ENCODE measurements at places on chromosomes 12 and 14. TPM values are rescaled to one million over a fixed set of nuclear protein-coding genes. Genes with fewer than 3 reads are reported as not detected.
A peak's percentile ranks its signal among the peaks of the same experiment; 100 is the strongest.

DNA sequence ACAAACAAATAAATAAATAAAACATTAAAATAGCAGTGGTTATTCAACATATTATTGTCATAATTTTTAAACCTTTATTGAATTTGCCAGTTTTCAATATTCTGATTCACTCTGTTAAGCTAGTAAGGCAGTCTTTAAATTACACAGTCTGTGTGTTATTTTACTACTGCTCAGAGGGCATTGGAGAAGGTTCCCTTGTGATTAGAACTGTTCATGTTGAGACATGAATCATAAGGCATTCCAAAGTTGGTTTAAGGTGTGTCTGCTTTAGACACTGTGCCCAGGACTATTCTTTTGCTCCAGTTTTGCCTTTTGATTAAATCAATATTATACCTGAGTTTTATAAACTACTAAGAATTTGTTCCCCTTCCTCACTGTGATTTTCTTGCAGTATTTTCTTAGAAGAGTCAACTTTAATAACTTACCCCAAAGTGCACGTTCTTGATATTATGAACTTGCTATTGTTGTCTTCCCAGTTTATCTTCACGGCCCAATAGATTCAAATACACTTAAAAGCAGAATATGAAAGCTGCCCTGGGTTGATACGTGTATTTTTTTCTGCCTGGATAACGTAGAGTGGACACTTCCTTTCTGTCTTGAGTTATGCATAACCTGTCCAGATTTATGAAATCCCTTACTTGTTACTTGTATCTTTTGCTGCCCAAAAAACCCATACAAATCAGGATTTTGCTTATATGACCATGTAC lies 105.3 kb upstream of the BCAT1 start:
- DNase-seq = no peak

GRCh38 chr12:3454780-3455179 lies 36.2 kb upstream of the PRMT8 start:
- DNase-seq = no peak

- no peak for DNase-seq
Observed at GRCh38 chr12:50425589-50426258, 25.0 kb downstream of the LARP4 start.

- DNase-seq = no peak
Observed at GRCh38 chr14:76389841-76390240, 13.9 kb downstream of the ESRRB start.

DNA sequence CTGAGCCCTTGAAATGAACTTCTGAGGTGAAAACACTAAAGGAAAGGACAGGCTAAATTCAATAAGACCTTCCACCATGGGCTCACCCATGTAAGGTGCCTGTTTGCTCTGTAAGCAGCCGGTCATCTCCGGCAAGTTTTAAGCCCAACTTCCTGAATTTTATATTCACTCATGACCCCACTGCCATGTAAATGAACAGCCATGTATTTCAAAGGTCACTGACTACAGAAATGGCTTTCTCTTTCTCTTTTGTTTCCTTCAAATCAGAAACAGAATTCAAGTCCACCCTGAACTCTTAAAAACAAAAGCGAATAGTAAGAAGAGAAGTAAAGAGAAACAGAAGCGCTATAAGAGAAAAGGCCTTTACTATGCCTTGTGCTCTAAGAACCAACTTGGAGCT lies 61.7 kb upstream of the OVCH1 start:
- no peak for DNase-seq

GRCh38 chr12:27164330-27165040 lies 79.6 kb upstream of the STK38L start:
- DNase-seq = no peak

- no peak for DNase-seq
Observed at GRCh38 chr12:69686731-69687130, 12.4 kb downstream of the BEST3 start.

DNA sequence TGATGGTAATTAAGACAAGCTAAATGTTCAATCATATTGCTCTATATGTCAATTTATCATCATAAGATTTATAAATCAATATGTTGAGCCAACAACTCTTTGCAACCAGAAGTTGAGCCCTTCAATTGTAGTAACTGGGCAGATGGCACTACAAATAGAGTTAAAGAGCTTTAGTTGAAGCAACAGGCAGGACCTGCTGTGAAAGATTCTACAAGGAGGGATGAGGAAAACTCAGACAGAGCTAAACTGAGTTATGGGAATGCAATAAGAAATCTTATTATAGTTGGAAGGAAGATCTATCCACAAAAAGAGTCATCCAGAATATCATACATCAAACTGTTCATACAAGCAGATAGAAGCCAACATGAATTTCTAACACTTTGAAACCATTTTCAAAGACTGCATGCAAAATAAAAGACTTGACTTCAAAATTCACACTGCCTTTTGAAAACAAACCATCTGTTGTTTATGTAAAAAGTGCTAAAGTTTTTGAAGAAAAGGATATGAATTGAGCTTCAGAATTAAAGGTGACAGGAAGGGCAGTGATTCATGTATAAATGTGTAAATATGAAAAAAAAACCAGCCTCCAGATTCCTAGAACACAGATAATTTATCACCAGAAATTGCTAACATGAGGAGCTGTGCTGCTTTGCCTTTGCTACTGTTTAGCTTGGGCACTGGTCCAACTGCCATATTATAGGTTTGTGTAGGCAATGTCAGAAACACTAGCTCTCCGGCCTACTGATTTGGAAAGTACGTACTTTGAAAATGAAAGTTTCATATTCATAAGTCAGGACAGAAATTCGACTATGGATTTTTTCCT lies 133.2 kb downstream of the SLC35F4 start:
- no peak for DNase-seq

GRCh38 chr12:64192644-64193444 lies 29.3 kb downstream of the KICS2 start:
- no peak for DNase-seq

- no peak for DNase-seq
Observed at GRCh38 chr12:58681730-58682129, 238.6 kb downstream of the LRIG3 start.

DNA sequence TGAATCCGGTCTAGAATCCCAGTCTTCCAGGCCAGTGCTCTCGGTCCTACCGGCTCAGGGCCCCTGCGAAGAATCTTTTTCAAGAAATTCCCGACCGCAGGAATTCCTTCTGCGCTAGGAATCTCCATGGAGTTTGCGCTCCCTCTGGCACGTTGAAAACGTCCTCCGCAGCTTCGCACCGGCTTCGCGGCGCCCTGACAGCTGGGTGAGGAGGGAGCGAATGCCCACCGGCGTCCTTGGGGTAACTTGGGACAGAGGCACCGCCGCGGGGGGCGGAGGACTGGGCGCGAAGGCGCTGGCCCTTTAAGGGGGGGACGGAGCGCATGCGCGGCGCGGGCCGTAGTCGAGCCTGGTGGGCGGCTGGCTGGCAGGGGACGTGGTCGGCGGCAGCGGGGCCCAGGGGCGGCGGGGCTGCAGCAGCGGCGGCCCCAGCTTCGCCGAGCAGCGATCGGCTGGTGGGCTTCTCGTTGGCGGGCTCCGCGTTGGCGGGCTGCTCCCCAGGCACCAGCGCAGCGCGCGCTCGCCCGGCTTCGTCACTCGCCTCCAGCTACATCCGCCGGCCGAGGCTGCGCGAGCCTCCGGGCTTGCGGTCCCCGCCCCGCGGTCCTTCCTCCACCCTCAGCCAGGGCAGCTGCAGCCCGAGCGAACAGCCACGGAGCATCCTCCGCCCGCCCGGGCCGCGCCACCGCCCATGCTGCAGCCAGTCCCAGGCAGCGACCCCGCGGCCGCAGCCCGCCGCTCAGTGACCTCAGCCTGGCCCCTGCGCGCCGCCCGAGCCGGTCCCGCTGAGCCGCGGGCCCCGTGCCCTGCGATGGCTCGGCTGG lies at the start of gene VASH1:
Gene VASH1 (plus strand): TSS at position 333 of the 824 bp plus-strand sequence. CDS start 1,354 bp downstream, outside the sequence.
- DNase-seq = peak; percentile 56

GRCh38 chr12:1820191-1820895 lies at the start of gene LRTM2:
LRTM2 (plus strand) TSS chr12:1820565; CDS start chr12:1828149, 7,584 bp downstream.
- no peak for DNase-seq

GRCh38 chr12:71183018-71183417 lies 25.2 kb upstream of the TSPAN8 start:
- DNase-seq = no peak

GRCh38 chr12:26373606-26374495 lies 178.5 kb downstream of the SSPN start:
- no peak for DNase-seq

- no peak for DNase-seq
Observed at GRCh38 chr14:104926619-104927431, 2.1 kb downstream of the PLD4 start.

DNA sequence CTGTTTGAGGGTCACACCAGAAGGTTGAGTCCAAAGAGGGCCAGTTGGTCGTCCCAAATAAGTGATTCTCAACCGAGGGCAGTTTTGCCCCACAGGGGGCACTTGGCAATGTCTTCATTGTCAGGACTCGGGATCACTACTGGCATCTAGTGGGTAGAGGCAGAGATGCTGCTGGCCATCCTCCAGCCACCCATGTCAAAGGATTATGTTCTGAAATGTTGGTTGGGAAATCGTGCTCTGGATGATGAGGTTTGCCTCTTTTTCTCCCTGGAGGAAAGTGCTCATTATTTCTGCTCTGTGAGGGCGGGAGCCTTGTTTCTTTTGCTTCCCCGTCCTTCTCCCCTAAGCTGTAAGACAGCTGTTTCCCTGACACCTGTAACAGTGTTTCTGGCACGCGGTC lies 3.6 kb downstream of the ZNF839 start:
- no peak for DNase-seq

The JDP2 gene
- total RNA-seq = 43.4 TPM

The RGS6 gene
- 1.5 TPM for total RNA-seq

The KLHL33 gene
- 0.16 TPM for total RNA-seq

The PRKCH gene
- 8.4 TPM for total RNA-seq

The AHNAK2 gene
- 2.6 TPM for total RNA-seq

The IAPP gene
- total RNA-seq = not detected

Measured in mesothelial cell of epicardium (in vitro differentiated cells).